Stimulated activated naive CD8-positive, alpha-beta T cell treated with anti-CD3 and anti-CD28 coated beads, Interleukin-15, amount 100 ng/mL, for 72 hours (primary cell): ENCODE measurements at places on chromosomes 1 and 21.

GRCh38 chr21:40733024-40733397 is 113.9 kb downstream of the DSCAM start:
- DNase-seq: no peak

DNA sequence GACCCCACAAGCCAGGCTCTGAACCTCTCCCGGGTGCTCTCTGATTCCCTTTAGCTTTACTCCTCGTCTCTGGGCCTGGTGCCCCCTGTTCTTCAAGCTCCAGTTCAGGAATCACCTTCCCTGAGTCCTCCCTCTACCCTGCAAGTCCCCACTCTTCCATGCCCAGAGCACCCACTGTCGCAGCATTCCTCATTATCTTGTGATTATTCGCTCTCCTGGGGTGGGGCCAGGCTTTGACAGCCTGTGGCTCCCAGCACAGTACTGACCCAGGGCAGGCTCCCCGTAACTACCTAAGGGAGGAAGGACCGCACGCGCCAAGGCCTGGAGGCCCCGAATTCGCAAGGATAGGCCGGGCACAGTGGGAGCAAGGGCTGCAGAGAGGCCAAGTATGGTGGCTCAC is 734 bp upstream of the C1orf210 start:
- DNase-seq: no peak

GRCh38 chr1:198253668-198254067 is 96.9 kb downstream of the NEK7 start:
- DNase-seq: peak; percentile 5

GRCh38 chr1:163439471-163439870 is 117.7 kb downstream of the NUF2 start:
- DNase-seq: no peak

- DNase-seq: no peak
These were observed 17.0 kb downstream of the MARK1 start for GRCh38 chr1:220544901-220545303.

DNA sequence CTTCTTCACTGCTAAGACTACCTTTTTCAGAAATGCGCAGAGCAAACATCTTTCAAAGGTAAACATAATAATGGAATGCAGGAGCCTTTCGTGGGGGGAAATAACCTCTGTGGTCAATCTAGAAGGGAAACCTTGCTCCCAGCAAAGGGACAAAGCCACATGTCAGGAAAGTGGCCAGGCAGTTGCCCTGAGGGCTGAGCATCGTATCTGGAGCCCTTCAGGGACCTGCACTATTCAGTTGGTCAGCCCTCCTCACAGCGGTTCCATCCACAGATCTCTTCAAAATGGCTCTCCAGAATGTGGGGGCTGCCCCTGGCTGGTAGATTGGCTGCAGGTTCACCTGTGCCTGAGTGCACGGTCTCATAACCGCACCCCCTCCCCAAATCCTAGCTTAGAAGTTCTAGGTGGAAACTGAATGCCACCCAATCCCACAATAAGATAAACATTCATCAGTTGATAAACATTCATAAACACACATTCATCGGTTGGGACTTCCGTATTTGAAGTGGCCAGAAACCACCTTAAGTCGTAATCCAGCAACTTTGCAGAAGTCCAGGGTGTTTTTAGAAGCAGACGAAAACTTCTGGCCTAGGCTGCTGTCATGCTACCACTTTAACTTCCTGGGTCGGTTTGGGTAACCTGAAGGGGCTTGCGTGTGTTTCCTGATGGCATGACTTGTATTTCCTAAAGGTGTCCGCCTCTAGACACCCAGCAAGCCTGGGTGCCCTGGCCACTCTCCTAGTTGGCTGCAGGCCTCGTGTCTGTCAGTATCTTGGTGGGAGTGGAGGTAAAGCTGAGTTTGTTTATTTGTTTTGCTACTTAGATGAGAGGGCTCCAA is 50.5 kb downstream of the RASSF5 start:
- DNase-seq: no peak

DNA sequence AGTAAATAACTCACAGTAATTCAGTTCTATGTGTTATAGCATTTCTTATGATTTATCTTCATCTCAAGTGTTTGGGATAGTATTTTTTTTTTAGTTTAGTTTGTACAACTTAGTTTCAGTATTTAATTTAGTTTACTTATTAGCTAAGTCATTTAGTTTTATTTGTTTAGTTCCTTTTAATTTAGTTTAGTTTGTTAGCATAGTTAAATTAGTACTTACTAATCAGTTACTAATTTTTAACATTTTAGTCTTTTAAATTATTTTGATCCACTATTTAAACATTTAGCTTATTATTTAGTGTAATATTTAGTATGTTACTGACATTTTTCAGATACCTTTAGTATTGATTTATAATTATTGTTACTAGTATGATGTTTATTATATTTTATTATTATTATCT is 85.2 kb upstream of the SIPA1L2 start:
- DNase-seq: no peak

GRCh38 chr1:93848350-93848883 is 30.6 kb downstream of the DNTTIP2 start:
- no peak for DNase-seq

DNA sequence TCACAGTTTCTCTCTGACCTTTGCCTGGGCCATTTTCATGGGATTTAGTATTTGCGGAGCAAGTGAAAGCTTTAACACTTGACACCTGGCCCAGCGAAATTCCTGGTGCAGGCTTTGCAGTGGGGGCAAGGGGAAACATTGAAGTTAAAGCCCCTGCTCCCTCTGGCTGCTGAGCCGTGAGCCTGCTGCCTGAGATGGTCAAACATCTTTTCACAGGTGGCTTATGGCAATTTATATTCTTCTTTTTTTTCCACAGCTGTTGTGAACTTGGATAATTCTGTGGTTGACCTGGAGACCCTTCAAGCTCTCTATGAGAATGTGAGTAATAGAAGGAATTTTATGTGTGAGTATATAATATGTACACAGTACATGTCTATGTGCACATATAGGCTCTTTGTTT is 202.9 kb downstream of the FMN2 start:
- no peak for DNase-seq

- DNase-seq: no peak
These were observed 21.5 kb upstream of the ST6GALNAC3 start for GRCh38 chr1:76053021-76053420.

DNA sequence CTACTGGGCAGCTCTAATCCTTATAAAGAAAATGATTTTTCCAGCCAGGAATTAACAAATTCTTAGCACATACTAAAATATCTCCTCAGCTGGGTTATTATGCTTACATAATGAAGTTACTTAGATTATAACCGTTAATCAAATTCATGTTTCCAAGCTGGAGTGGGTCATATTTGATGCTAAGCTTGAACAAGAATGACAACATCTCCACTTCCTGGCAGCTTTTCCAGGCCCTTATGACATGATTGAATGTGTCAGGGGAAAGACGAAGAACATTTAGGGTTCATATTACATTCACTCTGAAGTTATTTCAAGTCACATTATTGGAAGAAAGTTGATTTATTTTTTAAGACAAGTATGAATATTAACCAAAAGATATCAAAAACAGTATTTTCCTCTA is 333.7 kb downstream of the PCP4 start:
- no peak for DNase-seq

- no peak for DNase-seq
These were observed 86.1 kb downstream of the CLSTN1 start for GRCh38 chr1:9737671-9738070.

GRCh38 chr1:17916702-17917101 is 161.6 kb downstream of the ACTL8 start:
- DNase-seq: no peak

DNA sequence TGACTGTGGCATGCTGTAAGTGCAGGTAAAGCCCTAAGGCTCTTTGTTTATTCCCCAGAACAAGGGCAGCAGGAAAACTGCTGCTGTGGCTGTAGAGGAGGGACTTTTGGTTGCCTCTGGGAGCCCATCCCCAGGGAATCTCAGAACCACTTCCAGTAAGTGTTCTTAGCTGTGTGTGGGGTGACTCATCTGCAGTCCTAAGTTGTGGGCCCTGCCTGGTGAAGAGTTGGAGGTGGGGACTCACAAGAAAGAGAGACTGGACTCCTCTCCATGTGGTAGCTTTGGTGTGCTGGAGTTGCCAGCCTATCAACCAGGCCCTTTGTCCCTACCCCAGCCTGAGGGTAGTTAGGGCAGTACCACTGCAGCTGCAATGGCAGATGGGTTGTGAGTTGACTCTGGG is 24.0 kb upstream of the DENND1B start:
- no peak for DNase-seq

GRCh38 chr1:61523893-61524605 is 200.9 kb downstream of the TM2D1 start:
- DNase-seq: no peak

DNA sequence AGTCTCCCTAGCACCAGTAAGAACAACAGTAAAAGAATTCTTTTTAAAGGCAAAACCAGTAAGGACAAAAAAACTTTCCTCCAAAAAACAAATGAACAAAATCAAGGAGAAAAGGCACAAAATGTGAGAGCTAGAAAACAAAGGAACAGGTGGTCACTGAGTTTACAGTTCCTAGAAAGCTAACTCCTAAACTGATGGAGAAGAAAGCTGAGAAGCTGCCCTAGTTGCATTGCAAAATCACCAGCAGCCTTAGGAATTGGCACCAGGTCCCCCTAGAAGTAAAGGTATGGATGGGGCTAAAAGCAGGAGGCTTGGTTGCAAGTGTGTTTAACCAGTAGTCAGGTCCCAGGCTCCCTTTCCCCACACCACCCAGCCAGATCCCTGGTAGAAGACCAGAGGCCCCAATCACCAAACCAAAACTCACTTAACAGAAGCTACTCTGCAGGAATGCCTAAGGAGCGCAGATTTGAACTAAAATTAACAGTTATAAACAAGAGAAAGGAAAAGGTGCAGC is 47.6 kb downstream of the RAB3GAP2 start:
- DNase-seq: no peak

DNA sequence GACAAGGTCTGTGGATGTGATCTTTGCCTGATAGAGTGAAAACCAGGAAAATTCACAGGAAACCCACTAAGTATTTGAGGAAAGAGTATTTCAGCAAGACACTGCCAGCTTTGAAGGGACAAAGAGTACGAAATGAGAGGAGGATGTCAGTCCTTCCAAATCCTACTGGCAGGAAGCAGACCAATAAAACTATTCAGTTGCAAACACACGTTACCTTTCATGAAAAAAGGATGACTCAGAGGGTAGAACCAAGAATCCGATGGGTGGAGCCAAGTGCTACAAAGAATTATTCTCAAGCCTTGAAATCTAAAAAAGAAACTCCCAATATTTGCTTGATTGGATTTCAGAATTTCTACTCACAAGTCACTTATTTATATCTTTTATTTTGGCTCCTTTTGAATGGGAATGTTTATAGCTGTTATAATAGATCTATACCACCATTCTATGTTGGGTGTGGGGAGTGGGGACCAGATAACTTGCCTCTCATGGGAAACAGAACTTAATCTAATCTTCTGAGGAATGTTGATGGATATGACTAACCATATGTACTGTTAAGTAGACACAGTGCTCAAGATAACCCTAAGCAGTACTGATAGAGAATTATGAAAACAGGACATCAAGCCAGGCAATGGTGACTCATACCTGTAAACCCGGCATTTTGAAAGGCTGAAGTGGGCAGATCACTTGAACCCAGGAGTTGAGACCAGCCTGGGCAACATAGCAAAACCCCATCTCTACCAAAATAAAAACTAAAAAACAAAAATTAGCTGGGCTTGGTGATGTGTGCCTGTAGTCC is 19.3 kb upstream of the HEATR1 start:
- DNase-seq: no peak

GRCh38 chr1:58162952-58163550 is 383.5 kb downstream of the OMA1 start:
- DNase-seq: no peak

DNA sequence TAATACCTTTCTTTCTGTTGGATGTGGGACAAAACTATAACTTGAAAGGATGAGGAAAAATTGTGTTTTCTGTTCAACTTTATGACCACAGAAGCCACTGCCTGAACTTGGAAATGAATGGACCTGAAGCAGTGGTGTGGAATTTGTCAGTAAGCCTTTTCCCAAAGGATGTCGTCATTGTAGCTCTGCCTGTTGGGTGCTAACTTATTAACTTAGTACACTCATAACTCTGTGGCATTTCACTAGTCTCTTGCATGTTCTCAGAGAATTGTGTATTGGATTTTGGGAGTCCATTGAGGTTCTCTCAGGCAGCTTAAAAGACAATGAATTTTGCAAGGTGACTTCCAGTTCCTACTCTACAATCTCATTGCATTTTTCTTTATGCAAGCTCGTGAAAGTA is 49.6 kb downstream of the KCNK2 start:
- no peak for DNase-seq

DNA sequence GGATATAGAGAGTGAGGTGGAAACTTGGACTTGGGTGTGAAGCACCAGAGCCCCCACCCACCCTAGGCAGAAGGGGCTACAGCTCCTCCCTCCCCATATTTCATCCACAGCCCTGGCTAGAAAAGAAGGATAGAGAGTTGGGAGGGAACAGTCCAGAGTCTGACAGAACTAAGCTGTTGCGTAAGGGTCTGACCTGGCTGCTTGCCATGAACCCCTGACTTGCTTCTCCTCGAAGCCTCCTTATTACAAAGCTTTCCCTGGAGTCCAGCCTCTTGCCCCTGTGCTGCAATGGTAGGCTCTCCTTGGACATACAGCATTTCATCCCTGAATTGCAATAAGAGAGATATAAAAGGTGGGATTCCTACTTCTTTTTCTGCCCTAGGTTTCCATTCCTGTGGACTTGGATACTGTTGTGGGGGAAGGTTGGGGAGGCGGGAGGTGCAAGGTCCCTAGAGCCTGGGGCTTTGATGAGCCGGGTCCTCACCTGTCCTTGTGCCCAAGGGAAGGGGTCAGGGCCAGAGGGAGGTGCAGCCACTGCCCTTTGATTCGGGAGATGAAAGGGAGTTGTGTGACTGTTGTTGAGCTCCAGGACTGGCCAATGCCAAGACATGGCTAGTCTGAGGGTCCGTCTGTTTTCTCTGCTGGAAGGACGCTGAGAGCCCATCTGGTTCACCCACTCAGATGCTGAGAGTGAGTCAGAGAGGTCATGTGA is 2.7 kb downstream of the RHBG start:
- DNase-seq: no peak

DNA sequence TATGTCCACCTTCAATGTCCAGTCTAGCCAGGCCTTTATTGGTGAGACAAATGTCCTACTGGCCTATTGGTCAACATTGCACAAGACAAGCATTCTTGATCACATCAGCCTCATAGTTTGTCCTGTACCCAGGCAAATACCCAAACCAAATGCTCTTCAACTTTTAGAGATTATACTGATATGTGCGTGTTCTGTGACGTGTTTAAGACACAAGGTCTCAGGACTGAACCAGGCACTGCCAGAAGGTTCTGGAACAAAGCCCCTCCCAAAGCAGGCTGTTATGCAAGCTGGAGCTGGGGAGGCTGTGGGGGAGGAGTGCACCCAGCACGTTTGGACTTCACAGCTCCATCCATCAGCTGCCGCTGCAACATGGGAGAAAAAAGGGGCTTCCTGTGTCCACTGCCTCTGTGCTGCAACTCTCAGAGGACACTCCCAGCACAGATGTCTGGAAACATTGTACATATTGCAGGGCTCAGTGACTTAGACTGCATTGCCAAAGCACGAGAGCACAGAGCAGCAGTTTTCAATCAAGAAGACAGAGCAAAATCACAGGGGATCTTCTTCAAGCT is 45.9 kb downstream of the NID1 start:
- no peak for DNase-seq
